ENCODE measurements at places on chromosomes 1 and 21. TPM values are rescaled to one million over a fixed set of nuclear protein-coding genes. Genes with fewer than 3 reads are reported as not detected.

- DNase-seq, result no peak
Observed at GRCh38 chr1:116474921-116475849, 95.6 kb downstream of the CD58 start.

- no peak for DNase-seq
Observed at GRCh38 chr1:172777767-172778166, 118.9 kb downstream of the FASLG start.

DNA sequence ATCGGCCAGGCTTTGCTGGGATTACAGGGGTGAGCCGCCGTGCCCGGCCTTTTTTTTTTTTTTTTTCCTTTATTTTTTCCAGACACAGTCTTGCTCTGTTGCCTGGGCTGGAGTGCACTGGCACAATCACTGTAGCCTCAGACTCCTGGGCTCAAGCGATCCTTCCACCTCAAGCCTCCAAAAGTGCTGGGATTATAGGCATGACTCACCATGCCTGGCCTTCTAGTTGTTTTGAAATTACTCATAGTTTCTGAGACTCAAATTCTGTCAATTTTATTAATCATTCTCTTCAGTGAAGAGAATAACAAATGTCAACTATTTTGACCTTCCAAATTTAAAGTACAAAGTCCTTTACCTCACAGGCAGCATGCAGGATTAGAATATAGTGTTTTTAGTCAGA, 374.5 kb downstream of the PLA2G4A start:
- DNase-seq, result no peak

CAMK1G gene
- not detected for total RNA-seq

MAGOH gene
- 70.7 TPM for total RNA-seq

Data from GM12878 (cell line).